ENCODE measurements at places on chromosomes 1 and 21.

DNA sequence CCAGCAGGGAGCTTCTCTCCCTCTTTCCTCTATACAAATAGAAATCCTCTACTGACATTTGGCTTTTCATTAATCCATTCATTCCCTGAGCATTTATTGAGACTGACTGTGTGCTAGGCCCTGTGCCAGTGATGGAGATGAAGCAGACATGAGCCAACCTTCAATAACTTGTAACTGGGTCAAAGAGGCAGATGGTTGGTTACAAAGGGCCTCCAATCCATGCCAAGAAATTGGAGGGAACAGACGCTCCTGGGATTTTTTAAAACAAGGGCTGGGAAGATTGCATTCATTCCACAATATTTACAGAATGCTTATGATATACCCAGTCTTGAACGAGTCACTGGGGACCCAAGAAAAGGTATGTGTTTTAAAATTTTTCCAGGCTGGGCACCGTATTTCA, 6.2 kb downstream of the HPCAL4 start:
- DNase-seq, result no peak

DNA sequence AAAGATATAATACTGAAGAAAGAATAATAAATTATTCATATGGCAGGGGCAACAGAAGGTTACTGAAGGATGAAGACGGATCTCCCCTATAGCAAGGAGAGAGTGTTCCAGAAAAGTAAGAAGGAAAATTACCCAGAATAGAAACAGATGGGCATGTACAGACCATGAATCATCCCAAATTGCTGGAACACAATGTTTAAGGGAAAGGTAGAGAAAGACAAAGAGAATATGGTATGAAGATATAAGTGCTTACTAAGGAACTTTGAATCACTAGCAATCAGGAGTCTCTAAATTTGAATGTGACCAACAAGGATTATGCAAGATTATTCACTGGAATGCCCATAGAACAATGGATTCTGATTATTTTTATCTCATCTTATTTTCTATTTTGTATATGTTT, 375.4 kb downstream of the COL11A1 start:
- no peak for DNase-seq

DNA sequence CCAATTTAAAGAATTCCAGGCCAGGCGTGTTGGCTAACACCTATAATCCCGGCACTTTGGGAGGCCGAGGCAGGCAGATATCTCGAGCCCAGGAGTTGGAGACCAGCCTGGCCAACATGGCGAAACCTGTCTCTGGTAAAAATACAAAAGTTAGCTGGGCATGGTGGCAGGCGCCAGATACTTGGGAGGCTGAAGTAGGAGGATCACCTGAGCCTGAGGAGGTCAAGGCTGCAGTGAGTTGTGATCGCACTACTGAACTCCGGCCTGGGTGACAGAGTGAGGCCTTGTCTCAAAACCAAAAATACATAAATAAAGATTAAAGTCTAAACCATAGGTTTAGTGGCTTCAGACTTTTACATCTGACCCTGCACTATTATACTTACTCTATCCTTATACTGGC, 32.4 kb downstream of the BTG3 start:
- no peak for DNase-seq

GRCh38 chr21:44279354-44280260, 6.1 kb upstream of the AIRE start:
- DNase-seq, result no peak

DNA sequence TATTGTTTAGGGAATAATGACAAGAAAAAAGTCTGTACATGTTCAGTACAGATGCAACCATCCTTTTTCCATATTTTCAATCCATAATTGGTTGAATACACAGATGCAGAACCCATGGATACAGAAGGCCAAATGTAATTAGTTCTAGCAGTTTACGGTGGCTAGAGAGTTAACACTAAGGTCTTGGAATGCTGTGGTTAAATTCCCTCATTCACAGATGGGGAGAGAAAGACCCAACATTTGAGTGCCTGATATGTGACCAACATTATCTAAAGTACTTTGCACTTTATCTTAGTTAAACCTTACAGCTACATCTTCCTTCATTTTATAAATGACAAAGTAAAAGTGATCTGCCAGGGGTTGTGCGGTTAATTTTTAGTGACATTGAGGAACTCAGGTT, 5.3 kb downstream of the SCMH1 start:
- DNase-seq, result no peak

GRCh38 chr1:72564749-72565148, 282.4 kb upstream of the NEGR1 start:
- DNase-seq, result no peak

GRCh38 chr1:151157067-151157531, 650 bp downstream of the TNFAIP8L2 start:
- peak; percentile 67 for DNase-seq

DNA sequence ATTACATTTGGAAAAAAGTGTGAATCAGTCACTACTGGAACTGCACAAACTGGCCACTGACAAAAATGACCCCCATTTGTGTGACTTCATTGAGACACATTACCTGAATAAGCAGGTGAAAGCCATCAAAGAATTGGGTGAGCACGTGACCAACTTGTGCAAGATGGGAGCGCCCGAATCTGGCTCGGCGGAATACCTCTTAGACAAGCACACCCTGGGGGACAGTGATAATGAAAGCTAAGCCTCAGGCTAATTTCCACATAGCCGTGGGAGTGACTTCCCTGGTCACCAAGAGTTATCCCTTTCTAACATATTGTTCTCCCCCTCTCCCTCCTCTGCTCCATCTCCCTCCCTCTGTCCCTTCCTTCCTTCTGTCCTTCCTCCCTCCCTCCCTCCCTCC, 47.7 kb upstream of the RHOU start:
- DNase-seq, result no peak

DNA sequence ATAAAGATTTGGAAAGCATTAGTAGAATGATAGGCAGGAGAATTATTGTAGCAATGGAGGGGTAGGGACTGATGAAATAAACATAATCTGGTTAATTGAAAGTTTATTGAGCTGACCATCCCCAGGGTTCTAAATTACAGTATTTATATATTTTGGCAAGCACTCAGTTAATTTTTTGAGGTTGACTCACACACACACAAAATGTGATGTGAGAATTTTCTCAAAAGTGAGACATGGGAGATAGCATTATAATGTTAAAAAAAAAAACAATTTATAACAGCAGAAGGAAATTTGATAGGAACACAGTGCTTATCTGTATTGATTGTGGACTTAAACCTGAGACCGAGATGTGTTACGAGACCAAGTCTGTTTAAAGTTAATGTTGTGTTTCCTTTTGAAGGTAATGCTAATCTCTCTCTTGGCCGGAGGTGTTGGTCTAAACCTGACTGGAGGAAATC, 24.6 kb downstream of the TRIM45 start:
- DNase-seq, result no peak

DNA sequence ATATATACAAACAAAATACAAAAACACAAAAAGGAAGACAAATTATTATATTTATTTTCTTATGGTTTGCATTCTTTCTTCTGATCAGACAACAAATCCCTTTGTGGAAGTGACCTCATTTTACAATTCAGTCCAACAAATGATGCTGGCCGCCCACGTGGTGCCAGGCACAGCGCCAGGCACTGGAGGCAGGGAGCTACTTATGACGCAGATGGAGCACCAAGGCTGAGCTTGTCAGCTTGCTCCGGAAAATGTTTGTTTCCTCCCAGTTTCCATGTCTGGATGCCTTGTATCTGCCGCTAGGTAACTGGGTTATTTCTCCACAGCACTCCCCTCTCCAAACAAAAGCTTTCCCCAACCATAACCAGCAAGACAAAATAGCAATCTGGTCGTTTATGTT, 30.7 kb upstream of the CD34 start:
- no peak for DNase-seq

DNA sequence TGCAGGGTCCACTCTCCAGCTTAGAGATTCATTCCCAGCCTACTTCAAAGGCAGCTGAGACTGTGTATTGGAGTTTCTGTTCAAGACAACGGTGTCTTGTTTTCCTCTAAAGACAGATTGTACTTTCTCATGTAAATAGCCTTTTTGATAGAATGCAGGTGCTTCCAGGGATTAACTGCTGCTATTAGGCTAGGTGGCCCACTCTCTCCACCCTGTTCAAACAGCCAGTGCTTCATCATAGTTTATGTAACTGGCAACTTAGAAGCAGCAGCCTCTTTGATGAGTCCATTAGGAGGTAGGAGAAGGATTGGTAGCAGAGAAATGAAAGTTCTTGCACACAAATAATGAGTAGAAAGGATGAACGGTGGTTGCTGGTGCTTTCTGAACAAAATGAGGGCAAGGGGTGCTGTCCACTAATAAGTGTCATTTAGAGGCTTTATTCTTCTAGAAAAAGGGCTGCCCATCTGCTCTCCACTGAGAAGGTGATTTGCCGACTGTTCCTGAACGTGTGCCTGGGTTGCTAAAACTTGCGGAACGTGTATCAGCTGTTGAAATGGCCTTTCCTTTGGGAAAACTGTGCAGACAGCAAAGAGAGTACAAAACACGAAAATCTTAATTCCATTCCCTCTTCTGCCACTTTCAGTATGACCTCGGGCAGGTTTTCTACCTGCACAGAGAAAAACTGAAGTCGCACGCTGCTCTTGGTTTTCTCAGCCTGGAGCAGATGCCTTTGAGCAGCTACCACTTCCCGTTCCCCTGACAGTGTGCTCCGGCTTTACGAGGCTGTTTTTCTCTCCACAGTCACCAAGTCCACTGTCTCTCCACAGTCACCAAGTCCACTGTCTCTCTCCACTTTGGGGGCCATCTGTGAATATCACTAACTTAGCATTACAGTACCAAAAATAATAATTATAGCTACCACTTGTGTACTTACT, 228.9 kb downstream of the KIF26B start:
- no peak for DNase-seq

GRCh38 chr1:211935448-211935970, 99.8 kb downstream of the INTS7 start:
- no peak for DNase-seq

DNA sequence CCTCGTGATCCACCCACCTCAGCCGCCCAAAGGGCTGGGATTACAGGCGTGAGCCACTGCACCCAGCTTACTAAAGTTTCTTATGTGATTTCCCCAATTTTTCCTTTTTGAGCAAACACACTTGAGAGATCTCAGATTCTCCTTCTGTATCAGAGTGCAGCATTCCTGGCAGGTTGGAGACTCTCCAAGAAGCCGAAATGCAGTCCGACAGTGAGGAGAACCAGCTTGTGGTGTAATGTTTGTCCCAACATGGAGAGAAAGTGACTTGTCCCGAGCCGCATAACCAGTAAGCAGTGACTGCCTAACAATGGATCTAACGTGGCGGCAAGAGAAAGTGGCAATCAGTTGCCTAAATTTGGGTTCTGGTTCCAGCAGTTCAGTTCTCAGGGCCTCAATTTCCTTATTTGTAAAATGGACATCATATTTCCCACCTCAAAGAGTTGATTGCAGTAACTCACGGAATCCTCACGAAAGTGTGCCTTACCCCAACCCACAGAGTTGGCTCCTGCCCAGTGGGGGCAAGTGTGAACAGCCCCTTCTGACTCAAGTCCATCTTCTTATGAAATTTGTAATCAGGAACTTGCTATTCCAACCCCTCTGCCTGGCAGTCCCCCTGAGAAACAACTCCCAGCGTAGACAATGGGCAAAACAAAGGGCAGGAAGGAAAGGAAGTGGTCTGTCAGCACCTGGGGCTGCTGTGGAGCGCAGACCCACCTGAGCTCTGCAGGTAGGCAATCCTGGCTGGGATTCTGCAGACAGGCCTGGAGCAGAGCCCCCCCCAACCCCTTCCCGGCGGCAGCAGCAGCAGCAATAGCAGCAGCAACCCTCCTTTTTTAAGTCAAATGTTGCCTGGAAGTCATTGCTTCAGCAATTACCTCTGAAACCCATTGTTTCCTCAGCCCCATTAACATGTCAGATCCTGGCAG, 223.6 kb upstream of the POU3F1 start:
- DNase-seq, result no peak

DNA sequence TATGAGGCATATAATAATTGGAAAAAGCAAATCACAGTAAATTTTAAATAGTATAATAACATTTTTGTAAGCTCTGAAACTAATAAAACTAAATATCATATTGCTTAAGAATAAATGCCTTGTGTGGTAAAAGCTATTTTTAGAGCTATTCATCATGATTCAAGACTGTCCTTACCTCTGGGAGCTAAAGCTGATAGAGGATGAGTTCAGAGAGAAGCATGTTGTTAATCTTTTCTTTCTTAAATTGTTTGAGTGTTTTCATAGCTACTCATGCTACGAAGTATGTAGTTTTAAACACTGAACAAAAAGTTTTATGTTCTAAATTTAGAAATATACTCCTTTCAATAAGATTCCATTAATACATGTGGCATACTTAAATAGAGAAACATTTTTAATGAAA, 30.5 kb downstream of the IFI16 start:
- DNase-seq, result no peak

DNA sequence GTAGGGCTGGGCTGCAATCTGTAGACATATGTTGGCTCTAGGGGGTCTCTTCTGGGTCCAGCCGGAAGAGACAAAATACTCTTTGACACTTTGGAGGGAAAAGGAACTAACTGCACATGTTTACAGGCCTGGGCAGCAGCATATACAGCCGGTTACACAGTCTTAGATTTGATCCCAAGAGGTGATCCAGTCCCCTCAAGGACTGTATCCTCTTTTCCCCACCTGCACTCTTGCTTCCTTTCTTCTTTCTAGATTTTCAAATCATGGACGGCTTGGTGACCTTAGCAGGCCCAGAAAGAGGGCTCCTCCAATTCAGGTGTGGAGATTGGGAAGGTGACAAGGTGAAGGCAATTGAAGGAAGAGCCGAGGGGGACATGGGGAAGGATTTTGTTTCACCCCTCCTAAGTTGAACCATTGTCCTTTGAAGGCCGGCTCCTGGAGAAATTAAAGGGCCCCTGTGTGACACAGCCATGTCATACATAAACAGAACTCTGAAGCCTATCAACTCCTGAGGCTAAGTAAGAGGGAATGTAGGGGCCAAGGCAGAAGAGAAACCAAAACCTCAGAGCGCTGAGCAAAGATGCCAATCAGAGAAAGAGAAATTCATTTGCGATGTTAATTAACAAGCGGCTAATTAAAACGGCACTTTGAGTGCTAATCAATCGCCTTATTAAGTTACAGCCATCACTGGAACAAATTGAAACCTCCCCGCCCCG, 5.9 kb upstream of the BARHL2 start:
- no peak for DNase-seq

DNA sequence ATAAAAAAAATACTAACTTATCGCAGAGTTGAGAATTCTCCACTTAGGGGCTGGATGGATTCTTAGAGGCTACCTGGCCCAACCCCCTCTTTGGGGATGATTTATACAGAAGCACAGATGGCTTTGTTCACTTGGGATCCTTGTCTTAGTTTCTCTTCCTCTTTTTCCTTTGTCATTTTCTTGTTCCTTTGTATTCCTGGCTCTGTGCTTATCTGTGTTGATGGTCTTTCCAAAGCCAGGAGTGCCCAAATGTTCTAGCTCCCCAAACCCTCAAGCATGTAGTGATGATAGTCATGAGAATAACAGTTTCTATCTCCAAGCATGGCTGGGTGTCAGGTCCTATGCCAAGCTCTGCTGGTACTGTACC, 27.4 kb downstream of the EPHB2 start:
- DNase-seq, result no peak

DNA sequence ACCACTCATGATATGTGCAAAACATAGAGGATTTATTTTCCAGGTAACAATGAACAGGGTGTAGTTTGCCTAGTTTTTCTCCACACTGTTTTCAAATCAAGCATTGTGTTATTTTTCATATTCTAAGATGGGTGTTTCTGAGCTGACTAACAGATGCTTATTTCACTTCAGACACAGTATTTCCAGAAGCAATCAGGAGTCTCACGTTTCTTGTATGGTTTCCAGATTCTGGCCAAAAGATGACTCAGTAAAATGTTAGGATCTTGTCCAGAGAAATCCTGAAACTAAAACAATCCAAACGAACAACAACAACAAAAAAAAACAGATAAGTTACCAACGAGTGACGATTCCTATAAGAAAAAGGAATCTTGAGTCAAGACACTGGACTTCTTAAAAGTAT, 5.3 kb downstream of the UTS2 start:
- DNase-seq, result no peak

Data from CD4-positive, alpha-beta T cell treated with Interleukin-4 for 4 hours (primary cell).